CD4-positive, alpha-beta T cell treated with Interleukin-17A for 4 hours (primary cell): ENCODE measurements at places on chromosomes 6 and 20.

- no peak for DNase-seq
Measured at GRCh38 chr6:134432036-134432435, 114.1 kb upstream of the SGK1 start.

DNA sequence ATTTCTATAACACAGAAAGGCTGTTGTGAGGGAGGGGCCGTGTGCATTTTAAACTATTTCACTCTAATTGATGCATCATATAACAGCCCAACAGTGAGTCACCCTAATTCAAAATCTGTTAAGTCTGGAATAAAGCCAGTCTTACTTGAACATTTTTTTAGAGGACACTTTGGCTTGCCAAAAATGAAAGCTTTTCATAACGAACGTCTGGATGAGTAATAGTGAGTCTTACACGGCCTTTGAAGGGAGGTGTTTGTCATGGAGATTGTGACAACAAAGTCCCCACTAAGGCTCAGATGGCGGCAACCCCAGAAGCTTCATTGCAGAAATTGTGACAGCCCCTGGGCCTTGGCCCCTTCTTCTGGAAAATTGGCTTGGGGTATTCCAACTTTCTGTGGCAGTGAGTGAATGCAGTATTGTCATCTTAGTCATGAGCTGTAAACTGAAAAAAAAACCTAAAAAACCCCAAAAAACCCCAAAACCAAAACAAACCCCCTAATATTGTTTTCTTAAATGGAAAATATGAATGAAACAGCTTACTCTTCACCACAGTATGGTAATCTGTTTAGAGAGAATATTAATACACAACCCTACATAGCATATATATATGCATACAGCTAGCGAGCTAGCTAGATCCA lies 92.6 kb upstream of the CLDN20 start:
- peak; percentile 73 for DNase-seq

GRCh38 chr20:9087531-9088217 lies 18.8 kb downstream of the PLCB4 start:
- DNase-seq: no peak

GRCh38 chr20:11301699-11302098 lies 616.0 kb upstream of the BTBD3 start:
- DNase-seq: no peak

DNA sequence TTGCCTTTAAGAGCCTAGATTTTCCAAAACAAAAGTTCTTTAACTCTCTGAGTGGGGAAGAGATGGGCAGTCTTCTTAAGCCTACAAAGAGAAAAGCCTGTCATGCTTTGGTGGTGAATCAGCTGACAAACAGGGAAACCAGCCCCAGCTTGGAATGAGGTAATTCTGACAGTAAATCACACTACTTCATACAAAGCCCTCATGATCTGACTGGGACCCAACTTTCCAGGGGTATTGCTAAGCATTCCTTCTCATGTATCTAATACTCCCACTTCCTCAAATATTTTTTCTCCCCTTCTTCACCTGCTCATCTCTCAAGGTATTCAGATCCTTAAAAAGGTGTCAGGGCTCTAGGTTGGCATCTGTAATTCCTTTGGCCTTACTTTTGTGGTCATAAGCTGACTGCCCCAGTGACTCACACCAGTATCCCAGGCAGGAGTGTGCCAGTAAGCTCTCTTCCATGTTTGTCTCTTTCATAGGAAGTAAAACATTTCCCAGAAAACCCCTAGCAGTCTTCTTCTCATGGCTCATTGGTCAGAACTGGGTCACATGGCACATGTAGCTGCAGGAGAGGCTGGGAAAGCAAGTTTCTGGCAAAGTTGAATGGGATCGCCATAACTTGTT lies 15.0 kb upstream of the TBC1D22B start:
- no peak for DNase-seq

- no peak for DNase-seq
Measured at GRCh38 chr6:33440649-33441309, 13.6 kb upstream of the ZBTB9 start.

DNA sequence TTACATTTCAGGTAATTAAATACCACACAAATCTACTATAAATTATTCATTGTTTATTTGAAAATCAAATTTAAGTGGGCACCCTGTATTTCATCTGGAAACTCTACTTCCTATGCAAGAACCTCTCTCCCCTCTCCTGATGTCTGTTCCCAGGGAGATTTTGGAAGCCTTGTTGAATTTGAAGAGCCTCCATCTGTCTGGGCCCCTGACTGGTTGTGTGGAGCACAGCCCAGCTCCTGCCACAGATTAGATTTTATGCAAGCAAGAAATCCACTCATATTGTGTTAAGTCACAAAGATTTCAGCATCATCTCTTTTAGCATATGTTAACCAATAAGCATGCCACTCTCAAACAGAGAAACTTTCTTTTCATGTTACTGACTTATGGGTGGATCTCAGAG lies 451.2 kb downstream of the TFAP2B start:
- no peak for DNase-seq

- DNase-seq: no peak
Measured at GRCh38 chr6:57262901-57263694, 41.0 kb upstream of the RAB23 start.

GRCh38 chr6:73746787-73747186 lies 50.8 kb downstream of the CD109 start:
- no peak for DNase-seq

DNA sequence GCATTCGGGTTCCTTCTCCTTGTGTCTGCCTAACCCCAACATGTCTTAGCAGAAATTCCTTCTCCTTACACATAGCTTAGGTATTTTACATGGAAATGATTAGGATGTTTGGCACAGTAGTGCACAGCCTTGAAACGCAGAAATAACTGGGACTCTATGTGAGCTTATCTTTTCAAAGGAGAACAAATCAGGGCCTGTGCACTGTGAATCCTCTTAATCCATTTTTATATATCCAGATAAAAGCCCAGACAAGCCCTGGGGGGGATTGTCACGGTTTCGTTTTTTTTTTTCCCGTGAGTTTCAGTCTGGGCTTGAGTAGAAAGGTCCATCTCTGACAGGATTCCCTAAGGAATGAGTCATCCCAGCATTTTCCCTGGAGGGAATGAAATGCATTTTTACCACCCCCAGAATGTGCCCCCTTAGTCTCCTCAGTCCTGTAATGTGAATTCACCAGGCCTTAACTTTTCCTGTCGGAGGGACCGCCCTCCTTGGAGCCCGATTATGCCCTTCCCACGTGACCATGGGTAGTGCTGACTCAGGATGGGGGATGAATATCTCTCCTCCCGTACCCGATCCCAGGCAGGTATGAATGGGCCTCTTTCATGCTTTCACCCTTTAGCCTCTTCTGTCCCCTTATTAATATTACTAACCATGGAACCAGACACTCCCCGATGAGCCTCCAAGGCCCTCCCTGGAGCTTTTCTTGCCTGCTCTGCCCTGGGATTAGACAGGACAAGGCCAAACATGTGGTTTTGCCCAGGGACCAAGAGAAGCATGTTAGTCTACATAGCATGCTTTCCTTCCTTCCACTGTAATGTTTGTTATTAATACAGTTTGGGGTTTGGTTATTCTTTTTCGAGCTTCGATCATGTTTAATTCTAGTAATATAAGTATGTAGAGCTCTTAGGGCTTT lies 23.9 kb upstream of the NAA20 start:
- no peak for DNase-seq

GRCh38 chr6:122681705-122682104 lies 71.5 kb downstream of the PKIB start:
- DNase-seq: no peak

DNA sequence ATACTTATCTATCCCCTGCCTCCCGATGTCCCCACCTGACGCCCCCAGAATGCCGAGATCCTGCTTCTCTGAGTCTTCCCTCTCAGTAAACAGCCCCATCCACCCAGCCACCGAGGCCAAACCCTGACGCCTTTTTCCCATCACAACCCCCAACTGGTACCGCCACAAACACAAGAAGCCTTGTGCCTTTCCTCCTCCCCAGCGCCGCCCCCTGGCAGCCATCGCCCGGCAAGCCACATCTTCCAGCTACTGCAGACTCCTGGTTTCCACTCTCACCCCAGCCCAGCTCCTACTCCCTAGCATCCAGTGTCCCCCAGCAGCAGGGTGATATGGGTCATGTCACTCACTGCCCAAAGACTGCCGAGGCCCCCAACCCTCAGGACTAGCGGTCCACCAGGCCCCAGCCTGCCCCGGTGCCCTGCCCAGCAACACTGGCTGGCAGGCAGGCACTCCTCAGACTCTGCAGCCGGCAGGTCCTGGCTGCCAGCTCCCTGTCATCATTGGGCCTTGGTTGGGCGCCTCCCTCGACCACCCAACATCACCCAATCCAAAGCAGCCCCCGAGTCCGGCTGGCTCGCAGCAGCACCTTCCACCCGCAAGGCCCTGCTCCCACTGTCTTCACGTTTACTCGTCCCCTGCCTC lies 11.2 kb downstream of the TCFL5 start:
- DNase-seq: no peak

GRCh38 chr6:169825558-169826225 lies 74.3 kb downstream of the ERMARD start:
- no peak for DNase-seq

GRCh38 chr6:48098923-48099322 lies 12.1 kb downstream of the PTCHD4 start:
- DNase-seq: no peak

- no peak for DNase-seq
Measured at GRCh38 chr6:4067673-4068072, 11.3 kb downstream of the FAM217A start.

DNA sequence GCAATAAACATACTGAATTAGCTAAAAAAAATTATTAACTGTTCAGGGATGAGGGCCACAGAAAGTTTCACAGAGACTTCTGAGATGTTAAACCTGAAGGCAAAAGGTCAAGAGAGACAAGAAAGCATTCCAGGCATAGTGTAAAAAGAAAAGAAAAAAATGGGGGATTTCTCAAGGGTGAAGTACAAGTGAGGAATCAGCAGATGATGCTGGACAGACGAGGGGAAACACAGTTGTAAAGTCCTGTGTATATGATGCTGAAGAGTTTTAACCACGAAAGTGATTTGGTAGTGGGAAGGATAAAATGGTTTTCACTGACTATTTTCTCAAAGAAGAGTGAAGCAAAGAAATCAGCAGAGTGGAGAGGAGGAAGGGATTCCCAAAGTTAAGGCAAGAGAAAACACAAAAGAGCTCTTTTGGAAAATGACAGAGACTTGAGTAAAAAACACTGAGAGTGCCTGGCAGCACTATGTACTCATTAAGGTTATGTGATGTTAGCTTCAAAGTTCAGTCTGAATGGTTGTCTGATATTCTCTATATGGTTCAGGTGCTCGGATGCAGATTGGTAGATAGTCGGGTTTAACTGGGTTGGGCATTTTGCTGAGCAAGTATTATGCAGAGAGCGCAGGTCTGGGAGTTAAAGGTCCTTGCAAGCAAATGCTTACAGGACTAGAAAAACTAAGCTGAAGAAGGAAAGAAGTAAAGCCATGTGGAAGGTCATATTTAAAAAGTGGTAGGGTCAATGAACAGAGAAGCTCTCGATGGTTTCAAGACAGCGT lies 16.4 kb downstream of the RAB23 start:
- no peak for DNase-seq

DNA sequence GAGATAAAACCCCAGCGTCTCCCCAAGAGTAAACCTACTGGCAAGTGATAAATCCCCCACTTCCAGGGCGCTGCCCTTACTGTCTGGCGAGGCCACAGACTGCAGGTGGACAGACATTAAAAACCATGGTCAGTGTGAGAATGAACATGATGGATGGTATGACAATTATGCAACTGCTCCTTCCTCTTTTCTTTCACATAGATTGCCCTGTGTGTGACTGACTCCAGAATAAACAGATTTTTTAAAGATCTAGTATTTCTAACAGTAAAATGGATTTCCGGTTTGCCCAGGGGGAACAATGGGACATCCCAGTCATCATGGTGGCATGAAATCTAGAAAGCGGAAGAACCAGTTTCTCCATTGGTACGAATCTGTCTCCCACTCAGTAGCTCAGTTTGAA lies 153.7 kb downstream of the FOXC1 start:
- DNase-seq: no peak

- DNase-seq: no peak
Measured at GRCh38 chr20:47475419-47476044, 26.2 kb upstream of the NCOA3 start.

DNA sequence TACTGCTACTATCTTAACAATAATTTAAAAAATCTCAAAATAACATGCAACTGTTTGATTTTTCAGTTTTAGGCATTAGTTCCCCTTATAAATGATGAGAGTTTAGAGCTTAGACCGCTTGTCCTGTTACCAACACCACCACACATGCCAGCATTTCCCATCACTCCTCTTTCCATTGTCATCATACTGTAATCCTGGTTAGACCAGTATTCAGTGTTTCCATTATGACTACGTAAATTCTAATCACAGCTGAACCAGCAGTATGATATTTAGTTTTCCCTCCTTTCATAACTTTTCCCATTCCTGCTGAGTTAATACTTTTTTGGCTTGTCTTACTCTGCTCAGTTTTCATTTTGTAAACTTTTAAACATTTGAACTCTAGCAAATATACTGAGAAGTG lies 12.2 kb upstream of the TBC1D20 start:
- no peak for DNase-seq

- DNase-seq: no peak
Measured at GRCh38 chr6:3756546-3756945, 5.0 kb upstream of the PXDC1 start.

GRCh38 chr6:19789100-19789803 lies 47.9 kb upstream of the ID4 start:
- no peak for DNase-seq
